Dermis blood vessel endothelial cell (primary cell): ENCODE measurements at places on chromosomes 12 and 14. TPM values are rescaled to one million over a fixed set of nuclear protein-coding genes. Genes with fewer than 3 reads are reported as not detected.

KERA gene
- not detected in 2 replicates for total RNA-seq

HOXC12 gene
- not detected in 2 replicates for total RNA-seq

DNA sequence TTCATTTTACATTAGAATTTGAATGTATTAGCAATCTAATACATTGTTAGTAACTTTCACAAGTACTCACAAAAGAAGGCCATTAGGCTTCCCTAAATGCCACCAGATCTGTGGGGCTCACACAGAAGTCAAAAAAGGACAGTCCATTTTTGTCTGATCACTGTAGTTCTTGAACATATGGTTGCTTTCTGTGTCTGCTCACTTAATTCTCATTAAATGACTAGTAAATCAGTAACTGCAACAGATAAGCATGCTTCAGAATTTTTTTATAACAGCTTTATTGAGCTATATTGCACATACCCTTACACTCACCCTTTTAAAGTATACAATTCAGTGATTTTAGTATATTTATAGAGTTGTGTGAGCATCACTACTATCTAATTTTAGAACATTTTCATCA, 71.4 kb downstream of the DENND5B start:
- no peak for DNase-seq

GRCh38 chr14:92109490-92109889, 3.1 kb upstream of the ATXN3 start:
- no peak for DNase-seq

GRCh38 chr12:105409279-105409678, 78.8 kb downstream of the C12orf75 start:
- no peak for DNase-seq

DNA sequence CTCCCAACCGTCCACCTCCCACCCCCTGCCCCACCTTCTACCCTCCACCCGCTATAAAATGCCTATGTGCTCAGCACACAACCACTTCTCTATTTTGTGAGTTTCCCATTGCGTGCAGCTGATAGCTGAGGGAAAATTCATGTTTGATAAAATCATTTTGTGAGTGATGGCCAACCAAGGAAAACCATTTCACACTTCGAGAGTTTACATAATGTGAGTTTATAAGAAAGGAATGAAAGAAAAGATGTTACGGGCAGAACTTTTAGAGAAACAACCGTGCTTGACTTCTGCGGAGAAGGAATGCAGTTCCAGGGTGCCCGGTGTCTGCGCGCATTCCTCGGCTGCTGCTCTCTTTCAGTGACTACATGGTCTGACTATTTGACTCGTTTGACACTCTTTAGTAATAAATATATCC, 140.9 kb downstream of the EFCAB11 start:
- no peak for DNase-seq

BEGAIN gene
- total RNA-seq, result 0.17 and 0.37 TPM in 2 replicates

TBX3 gene
- 2.4 and 2.5 TPM in 2 replicates for total RNA-seq

FLVCR2 gene
- 10.6 and 15.8 TPM in 2 replicates for total RNA-seq

DNA sequence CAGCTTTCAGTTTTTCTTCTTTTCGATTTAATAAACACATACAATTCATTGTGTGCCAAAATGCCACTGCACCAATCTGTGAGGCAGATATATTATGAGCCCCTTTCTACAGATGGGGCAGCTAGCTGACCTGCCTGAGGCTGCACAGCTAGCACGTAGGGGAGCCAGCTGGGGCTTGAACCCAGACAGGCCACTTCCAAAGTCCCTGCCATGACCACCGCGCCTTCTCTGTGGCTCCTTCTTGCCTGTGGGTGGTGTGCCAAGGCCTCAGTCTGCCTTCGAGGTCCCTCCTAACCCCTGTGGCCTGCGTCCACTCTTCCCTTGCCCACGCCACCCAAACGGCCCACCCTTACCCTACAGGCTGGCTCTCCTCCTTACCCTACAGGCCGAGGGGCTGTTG, 16.2 kb downstream of the FAM222A start:
- DNase-seq, result no peak

DNA sequence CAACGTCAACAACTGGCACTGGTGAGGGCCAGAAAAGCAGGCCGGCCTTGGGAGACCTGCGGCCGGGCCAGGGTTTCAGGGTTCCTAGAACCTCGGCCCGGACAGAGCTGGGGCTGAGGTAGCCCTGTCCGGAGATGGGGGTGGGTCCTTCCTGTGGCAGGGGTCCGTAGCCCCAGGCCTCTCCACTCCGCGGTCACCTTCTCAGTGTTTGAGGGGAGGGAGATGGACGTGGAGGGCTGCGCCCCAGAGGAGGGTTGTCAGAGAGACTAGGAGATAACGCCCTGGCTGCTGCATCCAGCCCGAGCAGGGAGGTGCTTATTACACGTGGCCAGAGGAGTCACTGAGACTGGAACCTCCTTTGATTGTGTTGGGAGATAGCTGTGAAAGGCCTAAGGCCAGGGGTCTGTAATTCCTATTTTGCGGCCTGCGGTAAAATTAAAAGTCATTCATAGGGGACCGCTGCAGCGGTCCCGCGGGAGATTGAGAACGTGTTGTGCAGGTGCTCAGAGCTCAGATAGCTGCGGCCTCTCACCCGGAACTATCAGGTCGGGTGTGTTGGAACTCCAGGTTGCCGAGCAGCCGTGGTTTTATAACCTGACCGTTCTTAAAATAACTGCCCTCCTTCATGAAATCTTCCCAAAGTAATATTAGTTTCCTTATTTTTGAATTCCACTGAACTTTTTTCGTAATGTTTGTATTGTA, 507 bp downstream of the AHSA1 start:
- peak; percentile 54 for DNase-seq

- DNase-seq, result no peak
Observed at GRCh38 chr14:32967421-32967820, 28.7 kb downstream of the NPAS3 start.

DNA sequence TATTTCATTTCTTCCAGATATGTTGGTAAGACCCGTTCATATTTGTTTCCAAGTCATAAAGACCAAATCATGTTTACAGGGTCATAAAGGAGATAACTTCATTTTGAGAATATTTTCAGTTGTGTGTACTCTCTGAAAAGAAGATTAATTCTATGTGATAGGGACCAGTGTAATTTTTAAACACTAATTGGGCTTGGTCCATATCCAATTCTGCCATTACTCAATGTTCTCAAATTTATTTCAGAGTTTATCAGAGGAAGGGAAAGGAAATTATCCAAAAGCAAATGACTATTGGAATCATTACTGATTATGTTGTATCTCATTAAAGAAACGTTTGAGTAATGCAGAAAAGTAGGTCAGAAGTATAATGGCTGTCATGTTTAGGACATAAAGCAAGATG, 126.8 kb upstream of the DCN start:
- no peak for DNase-seq
